Midbrain (tissue), 1 donor: ENCODE measurements at places on chromosomes 5 and 9.

- DNase-seq = no peak
Measured at GRCh38 chr5:38830521-38831051, 15.2 kb upstream of the OSMR start.

DNA sequence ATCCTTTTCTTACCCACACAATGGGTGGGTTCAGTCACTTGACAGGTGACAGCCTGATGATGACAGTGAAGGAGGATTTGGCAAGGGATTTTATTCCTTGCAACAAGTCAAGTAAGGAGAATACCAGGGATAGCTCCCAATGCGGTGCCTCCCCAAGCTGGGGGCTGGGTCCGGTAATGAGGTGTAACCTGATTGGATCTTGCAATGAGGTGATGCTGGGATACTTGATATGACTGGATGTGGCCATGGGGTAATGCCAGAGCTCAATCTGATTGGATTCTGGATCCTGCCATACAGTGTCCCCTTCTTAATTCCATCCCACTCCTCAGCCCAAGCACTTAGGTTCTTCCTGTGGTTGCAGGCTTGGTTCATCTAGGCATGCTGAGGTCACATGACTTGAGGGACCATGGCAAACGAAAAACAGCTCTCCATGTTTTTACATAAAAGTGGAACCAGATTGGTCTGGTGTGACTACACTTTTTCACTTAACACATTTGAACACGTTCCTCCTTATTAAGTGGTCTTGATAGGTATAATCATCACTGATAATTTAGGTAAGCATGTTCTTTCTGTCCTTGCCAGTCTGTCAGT, 181.1 kb downstream of the PDZD2 start:
- no peak for DNase-seq

- DNase-seq = no peak
Measured at GRCh38 chr9:100086097-100086635, 12.6 kb downstream of the ERP44 start.

GRCh38 chr9:33229359-33230114, 10.4 kb upstream of the SPINK4 start:
- no peak for DNase-seq

DNA sequence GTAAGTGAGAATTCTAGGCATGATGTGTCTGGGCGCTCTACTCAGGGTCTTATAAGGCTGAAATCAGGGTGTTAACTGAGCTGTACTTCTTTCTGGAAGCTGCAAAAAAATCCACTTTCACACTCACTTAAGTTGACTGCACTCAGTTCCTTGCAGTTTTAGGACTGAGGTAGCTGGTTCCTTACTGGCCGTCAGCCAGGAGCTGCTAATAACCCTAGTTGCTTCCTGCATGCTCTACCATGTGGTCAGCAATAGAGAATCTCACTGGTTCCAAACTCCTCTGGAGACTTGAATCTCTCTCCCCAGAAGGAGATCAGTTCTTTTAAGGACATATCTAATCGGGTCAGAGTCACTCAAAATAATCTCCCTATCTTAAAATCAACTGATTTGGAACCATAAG, 911.2 kb downstream of the EFNA5 start:
- DNase-seq = no peak

DNA sequence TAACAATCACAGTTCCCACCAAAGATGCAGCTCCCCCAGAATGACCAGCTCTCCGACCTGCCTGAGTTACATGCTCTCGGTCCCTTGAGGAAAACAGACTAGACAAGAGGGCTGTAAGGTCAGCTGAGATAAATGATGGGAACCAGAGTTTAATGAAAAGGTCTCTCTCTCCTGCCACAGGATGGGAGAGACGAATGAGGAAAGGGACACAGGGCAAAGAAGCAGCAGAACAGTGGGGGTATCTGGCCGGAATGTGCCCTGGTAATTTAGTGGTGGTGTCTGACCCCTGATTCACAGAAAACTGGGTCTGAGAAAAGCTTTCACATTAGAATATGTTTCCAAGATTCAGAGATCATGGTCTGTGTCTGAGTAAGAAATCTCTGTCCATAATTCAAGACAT, 118.5 kb downstream of the BRINP1 start:
- no peak for DNase-seq

- DNase-seq = no peak
Measured at GRCh38 chr5:174616036-174616435, 108.3 kb upstream of the MSX2 start.

- DNase-seq = peak; percentile 91
Measured at GRCh38 chr9:129258124-129258822, 80.2 kb upstream of the IER5L start.

GRCh38 chr5:16975950-16976624, 40.0 kb upstream of the MYO10 start:
- DNase-seq = no peak

GRCh38 chr5:88000877-88001276, 267.8 kb downstream of the TMEM161B start:
- DNase-seq = no peak

- no peak for DNase-seq
Measured at GRCh38 chr5:113344973-113345940, 89.5 kb downstream of the TSSK1B start.

GRCh38 chr5:172700365-172701290, 59.6 kb downstream of the NEURL1B start:
- no peak for DNase-seq

DNA sequence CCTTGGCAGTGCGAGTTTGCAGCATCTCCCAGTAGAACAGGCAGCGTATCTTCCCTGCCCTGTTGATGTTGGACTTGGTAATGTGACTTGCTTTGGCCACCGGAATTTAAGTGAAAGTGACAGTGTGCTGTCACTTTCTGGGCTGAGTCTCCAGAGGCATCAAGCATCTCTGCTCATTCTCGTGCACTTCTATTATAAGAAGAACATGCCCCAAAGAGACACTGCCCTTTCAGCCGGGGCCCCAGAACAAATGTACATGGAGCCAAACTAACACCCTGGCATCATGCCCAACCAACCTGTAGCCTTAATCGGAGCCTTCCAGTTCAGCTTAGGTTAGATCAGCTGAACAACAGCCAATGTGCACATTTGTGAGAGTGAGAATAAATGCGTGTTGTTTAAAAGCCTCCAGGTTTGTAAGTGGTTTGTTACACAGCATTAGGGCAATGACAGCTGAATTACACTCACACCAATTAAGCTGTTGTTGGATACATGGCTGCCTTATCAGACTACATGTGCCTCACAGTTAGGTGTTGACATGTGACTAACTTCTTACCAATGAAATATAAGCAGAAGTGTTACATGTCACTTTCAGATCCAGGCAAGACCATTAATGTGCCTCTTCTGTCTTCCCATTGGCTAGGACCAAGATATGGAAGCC, 22.1 kb upstream of the FRMD3 start:
- no peak for DNase-seq

DNA sequence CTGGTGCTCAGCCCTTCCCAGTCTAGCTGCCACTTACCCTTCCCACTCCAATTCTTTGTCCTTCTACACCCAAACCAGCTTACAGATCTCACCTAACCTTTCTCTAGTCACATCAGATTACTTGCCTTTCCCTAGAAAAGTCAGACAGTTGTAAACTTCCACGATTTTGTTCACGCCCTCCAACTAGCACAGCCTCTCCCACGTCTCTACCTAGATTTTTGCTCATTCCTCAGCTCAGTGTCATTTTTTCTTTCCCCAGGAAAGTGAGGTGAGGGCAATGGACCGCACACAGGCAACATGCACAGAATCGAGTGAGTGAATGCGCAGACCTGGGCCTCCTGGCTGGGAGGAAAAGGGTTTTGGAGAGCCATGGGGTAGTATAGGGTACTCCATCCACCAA, 20.9 kb upstream of the PRUNE2 start:
- DNase-seq = no peak

DNA sequence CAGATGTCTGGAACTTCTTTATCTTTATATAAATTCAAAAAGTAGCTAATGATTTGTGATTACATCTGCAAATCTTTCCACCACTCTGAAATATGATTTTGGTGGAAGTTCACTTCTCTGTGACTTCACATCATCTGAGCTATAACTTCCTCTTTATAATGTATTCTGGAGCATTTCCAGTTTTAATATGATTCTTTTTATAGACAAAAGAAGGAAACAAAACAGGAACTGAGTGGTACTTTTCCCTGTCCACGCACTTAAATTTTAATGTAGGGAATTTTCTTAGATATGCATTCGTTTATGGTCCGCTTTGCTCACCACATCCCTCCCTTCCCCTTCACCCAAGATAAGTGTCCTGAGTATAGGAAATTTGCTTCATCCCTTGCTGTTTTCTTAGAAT, 333.5 kb downstream of the CHSY3 start:
- DNase-seq = no peak

DNA sequence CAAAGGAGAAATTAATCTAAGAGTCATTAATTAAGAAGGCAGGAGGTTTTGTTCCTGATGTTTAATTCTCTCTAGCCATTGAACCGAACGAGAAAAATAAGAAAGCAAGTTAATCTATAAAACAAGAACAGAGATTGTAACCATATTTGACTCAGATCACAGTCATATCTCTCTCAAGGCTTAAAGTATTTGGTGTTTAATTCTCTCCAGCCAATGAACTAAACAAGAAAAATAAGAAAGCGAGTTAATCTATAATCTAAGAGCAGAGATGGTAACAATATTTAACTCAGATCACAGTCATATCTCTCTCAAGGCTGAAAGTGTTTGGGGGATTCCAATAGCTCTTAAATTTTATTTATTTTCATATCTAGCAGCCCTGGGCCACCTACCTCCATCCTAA, 74.4 kb upstream of the SHISAL2B start:
- DNase-seq = no peak

- no peak for DNase-seq
Measured at GRCh38 chr5:160260006-160260775, 30.9 kb downstream of the FABP6 start.

DNA sequence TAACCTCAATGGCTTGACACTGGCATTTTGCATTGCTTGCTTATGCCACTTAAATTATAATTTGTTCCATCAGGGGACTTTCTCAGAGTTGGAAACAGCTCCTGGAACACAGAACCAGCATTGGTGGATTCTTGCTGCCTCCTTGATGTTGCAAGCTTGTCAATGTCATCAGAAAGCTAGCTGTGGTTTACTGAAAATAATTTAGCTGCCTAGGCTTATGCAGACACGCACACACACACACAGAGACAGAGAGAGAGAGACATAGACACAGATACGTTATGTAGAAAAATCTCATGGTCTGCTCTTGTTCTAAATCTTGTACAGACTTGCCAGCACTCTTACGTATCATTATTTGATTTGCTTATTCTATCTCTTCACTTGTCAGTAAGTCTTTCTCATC, 78.0 kb downstream of the HMHB1 start:
- DNase-seq = no peak

DNA sequence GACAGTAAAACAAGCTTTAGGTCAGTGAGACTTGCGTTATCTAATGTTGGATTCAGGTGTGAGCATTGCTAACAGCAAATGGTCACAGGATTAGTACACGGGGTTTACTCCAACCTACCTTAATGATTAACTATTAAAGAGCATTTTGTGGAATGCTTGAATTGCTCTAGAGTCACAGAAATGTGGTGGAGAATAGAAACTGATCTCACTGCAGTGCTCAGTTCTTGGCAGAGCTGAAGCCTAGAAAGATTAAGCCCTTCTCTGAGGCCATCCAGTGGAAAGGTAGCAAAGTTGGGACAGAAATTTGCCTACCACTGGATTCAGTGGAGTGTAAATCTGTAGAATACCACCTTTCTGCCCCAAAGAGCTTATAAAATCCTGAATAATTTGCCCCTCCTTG, 60.9 kb downstream of the ICE1 start:
- no peak for DNase-seq

DNA sequence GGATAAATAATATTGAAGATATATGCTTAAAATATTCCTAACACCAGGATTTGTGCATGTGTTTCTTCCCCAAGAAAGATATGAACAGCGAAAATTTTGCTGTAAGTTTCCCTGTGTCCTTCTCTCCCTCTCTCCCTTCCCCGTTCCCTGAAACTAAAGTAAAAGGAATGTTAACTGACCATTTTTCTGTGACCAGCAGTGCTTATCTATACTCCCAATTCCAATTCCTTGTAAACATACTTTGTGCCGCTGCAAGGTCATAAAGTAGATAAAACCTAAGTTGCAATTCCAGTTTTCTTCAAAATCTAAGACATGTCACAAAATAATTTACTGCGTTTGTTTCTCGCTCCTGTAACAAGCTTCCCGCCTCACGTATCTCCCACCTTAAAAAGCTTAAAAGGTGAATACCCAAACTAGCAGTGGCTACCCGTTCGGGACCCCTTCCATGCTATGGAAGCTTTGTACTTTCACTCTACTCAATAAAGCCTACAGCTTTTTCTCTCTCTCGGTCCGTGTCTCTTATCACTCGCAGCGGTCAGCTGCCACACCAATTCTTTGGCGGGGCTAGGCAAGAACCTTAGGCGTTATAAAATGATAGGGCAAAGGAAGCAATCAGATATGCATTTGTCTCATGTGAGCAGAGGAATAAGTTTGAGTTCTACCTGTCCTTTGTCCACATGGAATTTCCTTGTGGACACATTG, 1798.0 kb downstream of the EFNA5 start:
- no peak for DNase-seq

DNA sequence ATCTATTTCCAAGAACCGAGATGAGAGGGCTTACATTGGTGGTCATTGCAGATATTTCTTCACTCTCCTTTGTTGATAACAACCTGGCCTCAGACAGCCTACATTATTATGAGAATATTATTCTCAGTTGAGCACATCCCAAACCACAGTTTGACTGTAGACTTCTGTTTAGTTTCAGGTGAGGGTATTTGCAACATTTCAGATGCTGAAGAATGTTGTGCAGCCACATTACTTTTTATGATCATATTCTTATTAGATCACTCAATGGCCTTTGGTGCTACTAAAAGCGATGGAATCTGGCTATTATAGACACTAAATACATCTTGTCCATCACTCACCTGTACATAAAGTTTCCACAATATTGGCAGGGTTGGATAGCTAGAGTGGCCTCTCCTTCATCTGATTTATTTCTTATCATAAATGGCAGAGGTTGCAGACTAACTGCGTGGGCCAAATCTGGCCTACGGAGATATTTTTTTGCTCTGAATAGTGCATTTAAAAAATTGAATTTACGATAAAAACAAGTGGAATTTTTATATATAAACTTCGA, 26.2 kb upstream of the RICTOR start:
- no peak for DNase-seq

- DNase-seq = no peak
Measured at GRCh38 chr9:113653746-113654604, 190.4 kb downstream of the RGS3 start.

DNA sequence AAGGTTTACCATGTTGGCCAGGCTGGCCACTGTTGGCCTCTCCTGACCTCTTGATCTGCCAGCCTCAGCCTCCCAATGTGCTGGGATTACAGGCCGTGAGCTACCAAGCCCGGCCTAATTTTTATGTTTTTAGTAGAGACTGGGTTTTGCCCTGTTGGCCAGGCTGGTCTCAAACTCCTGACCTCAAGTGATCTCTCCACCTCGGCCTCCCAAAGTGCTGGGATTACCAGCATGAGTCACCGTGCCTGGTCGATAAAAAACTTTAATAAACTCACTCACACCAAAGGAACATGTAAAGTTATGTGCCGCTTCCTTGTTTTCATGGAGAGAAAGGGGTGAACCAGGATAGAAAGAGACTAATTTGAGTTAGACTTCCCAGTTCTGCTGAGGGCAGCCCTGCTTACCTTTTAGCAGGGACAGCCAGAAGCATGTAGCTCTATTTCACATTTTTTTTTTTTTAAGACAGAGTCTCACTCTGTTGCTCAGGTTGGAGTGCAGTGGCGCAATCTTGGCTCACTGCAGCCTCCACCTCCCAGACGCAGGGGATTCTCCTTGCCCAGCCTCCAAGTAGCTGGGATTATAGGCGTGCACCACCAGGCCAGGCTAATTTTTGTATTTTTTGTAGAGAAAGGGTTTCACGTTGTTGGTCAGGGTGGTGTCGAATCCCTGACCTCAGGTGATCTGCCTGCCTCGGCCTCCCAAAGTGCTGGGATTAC, 11.4 kb upstream of the HAUS6 start:
- DNase-seq = no peak
